ENCODE measurements at places on chromosomes 1 and 21.
A peak's percentile ranks its signal among the peaks of the same experiment; 100 is the strongest.

DNA sequence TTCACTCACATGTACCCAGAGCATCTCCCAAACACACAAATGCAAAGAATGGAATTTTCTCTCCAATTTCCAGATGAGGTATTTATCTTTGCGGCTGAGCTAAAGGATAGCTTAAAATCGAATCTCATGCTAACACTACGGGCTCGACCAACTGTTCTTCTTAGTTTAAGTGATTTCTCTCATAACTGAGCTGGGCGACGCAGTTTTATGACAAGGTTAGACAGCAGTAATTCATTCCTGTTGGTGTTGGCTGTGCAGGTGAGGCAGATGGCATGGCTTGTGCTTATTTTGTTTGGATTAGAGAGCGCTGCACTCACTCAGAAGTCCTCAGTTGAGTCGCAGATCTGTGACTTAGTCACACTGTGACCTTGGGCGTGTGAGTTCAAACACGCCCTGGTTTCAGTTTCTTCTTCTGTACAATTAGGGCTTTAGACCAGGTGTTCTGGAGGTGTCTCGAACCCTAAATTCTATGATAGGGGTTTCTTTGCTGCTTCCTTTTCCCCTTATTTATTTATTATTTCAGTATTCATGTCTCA is 41.5 kb upstream of the MRPS6 start:
- DNase-seq, result no peak

DNA sequence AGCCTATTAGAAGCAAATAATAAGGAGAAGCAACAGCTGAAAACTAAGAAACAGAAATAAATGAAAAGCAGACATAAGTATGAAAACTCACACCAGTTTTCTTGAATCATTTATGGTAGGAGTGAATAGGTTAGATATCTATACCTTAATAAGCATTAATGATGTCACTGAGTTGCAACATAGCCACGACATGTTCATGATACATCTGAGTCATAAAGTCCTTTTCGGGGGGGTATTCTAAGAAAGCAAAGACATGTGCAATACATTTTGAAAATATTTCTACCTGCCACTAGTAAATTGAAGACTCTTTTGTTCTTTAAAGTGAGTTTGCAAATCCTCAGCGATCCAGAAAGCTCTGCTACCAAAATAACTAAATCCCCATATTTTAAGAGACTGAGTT is 7.2 kb downstream of the CD34 start:
- no peak for DNase-seq

GRCh38 chr1:63248216-63248615 is 74.2 kb upstream of the FOXD3 start:
- DNase-seq, result no peak

DNA sequence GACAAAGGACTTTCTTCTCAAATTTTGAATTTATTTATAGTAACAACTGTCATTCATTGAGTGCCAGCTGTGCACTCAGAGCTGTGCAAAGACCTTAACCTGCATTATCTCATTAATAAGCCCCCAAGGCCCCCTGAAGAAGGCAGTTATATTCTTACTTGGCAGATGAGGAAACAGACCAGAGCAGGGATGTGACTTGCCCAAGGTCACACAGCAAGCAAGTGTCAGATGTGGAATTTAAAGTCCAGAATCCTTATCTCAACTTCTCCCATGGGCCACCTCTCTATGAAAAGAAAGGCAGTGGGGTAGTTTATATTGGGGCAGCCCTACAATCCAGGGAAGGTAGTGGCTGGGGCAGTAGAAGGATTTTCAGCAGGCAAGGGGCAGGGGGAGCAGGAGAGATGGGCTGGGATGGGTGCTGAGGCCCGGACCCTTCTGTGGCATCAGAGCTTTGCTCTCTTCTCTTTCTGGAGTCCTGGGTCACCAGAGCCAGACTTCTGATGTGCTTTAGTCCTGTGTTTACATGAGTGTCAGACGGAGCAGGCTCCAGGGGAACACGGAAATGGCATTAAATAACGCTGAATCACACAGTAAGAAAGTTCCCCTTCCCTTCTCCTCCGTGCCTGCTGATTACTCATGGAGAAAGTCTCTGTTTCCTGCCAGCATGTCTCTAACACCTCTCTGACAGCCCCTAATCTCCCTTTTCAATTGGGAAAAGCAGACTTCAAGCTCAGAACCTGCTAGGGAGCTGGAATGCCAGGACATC is 39.5 kb downstream of the EPHB2 start:
- no peak for DNase-seq

DNA sequence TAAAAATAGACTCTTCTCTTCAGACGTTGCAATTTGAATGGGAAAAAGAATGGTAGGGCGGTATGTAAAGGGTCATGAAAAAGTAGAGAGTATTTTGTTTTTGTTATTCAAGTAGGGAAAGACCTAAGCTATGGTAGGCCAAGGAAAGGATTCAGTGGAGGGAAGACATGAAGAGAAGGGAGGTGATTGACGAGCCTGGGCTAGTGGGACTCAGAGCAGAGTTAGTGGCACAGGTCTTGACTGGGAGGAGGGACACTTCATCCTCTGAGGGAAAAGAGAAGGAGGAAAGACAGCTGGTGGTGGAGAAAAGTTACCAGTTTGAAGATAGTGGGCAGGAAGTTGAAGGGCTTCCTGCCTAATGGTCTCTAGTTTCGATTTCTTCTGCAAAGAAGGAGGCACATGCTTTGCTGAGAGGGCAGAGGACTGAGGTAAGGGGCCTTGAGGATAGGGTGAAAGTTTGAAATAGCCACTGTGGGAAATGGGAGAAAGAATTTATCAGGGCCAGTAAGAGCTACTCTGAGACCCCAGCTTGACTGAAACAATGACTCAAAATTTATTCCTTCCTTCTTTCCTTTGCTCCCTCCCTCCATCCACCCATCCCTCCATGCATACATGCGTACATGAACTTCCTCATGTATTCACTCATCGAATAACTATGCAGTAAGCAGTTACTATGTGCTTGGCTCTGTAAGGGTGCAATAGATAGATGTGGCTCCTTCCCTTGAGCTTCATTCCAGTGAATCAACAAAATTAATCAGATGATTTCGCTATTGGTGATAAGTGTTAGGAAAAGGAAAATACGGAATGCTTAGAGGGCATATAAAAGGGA is 4.2 kb downstream of the CD48 start:
- no peak for DNase-seq

- DNase-seq, result peak; percentile 69
Measured at GRCh38 chr1:109113590-109114341, at the start of gene ELAPOR1. TSS of gene ELAPOR1 (plus strand) at chr1:109114115. CDS start at chr1:109114184, 69 bp downstream.

DNA sequence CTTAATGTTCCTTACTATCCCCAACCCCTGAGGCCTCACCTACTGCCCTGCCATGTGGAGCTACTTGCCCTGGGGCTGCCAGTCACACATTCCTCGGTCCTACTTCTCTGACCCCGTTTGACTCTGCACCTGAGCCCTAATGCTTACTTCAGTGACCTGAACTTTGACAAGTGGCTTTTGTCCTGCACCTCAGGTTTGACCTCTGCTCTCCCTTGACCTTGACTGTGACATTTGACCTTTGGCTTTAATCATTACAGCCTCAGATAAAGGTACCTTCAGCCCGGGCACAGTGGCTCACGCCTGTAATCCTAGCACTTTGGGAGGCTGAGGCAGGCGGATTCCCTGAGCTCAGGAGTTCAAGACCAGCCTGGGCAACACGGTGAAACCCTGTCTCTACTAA is 22.8 kb downstream of the MR1 start:
- no peak for DNase-seq

DNA sequence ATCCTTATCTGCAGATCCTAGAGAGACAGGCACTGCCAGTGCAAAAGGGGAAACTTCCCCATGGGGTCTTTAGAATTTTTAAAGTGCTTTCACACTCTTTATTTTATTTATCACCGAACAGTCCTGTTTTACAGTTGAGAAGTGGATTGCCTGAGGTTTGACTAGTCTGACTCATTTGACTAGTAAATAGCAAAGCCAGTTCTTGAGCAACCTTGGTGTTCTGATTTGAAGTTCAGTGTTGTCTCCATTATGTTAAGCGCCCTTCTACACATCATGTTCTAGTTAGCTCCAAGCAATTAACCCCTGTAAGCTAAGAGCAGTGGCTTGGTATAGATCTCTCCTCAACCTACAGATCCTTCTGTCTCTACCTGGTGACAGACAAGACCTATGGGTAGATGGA is 262.9 kb downstream of the CACNA1E start:
- no peak for DNase-seq

- no peak for DNase-seq
Measured at GRCh38 chr21:14600569-14601297, 54.6 kb upstream of the SAMSN1 start.

GRCh38 chr1:54220004-54220811 is 20.2 kb downstream of the MRPL37 start:
- DNase-seq, result no peak

DNA sequence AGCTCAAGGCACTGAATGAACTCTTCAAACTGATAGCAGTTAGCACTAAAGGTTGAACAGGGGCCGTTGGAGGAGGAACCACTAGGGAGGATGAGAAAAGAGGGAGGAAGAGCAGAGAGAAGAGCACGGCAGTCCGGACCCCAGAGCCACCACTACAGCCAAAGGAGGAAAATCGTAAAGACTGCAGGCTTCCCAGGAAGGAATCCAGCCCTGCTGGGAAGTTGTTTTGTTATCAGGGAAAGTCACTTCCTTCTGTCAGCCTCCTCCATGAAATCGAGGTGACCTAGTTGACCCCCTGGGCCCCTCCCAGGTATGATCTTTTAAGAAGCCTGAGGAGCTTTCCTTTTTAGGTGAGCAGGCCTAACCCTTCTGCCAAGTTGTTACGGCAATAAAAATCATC is 88.2 kb downstream of the PBX1 start:
- DNase-seq, result no peak

DNA sequence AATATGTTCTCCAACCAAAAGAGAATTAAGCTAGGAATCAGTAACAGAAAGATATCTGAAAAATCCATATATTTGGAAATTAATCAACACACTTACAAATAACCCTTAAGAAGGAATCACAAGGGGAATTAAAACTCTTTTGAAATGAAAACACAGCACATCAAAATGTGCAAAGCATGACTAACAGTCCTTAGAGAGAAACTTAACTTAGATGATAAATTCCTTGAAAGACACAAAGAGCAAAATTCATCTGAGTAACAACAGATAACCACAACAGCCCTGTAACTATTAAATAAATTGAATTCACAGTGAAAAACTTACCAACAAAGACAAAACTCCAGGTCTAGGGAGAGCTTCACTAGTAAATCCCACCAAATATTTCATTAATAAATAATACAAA is 283.8 kb downstream of the SDCCAG8 start:
- DNase-seq, result no peak

GRCh38 chr1:236699366-236699765 is 13.1 kb downstream of the ACTN2 start:
- no peak for DNase-seq

GRCh38 chr1:156376958-156377919 is 8.2 kb downstream of the RHBG start:
- DNase-seq, result no peak

- no peak for DNase-seq
Measured at GRCh38 chr1:79198832-79199231, 192.3 kb upstream of the ADGRL4 start.

GRCh38 chr21:20013851-20014250 is 984.4 kb upstream of the NCAM2 start:
- DNase-seq, result no peak

DNA sequence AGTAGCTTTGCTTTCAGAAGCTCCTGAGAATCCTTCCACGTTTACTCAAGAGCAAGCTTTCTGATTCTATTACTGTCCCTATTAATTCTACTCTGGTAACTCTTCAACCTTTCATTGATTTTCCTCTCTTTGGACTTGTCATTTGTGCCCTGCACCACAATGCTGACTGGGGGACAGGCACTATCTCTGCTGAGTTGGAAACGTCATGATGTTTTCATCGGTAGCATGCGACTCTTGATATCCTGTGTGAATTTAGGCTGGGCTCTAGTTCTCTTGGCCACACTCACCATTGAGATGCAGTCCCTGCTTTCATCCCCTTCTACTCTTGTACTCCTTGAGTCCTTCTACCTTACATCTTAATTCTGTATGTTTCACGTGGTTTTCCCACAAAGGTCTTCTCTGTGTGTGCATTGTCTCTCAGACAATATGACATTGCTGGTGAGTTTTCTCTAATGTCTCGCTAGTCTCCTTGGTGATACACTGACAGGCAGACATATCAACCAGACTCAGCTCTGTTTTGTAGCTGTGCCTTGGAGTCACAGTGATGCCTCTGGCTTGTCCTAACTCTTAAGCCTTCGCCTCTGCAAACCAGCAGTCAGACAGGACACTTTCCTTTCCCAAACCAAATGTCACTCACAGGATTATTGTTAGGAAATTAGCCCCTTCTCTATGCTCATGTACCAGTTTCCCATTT is 223.6 kb upstream of the ADGRL2 start:
- DNase-seq, result no peak

DNA sequence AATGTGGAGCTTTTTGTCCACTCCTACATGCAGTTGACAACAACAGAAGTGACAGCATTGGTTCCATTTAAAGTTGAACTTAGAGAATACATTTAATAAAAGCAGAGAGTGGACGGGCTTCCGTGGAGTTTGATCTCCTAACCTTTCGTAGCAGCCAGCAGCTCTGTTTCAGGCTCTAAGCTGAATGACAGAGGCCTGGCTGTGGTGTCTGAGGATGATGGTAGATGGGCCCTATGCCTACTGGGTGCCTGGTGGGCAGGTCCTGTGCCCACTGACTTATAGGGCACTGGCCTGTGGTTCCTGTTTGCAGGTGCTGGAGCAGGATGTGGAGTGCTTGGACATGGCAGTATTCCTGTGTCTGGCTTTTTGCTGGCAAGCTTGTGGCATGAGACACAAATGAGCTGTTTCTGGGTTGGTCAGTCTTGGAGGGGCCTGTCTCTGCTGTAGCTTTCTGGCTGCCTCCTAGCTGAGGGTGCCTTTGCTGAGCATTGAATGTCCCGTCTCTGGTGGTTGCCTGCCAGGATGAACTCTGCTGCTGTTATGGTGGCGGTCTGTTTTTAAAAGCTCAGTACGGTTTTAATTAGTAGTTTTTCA is 54.6 kb downstream of the PRDM2 start:
- no peak for DNase-seq

DNA sequence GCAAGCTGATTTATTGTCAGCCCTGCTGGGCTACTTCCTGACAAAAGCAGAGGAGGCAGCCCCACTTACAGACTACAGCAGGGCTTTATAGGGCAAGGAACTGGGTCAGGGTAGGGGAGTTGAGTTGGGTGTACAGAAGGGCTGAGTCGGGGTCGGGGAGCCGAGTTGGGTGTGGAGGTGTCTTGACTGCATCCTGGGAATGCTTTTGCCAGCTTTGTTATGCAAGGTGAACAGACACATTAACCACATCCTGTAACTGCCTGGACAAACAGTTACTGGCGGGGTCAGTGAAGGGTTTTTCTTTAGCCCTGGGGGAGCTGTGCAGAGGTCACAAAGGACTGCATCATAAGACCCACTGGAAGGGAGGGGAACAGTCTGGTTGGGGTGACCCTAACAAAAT is 39.1 kb upstream of the GBP5 start:
- DNase-seq, result no peak

- no peak for DNase-seq
Measured at GRCh38 chr1:240414237-240414636, 197.7 kb downstream of the GREM2 start.

GRCh38 chr1:156813750-156814570 is 2.7 kb downstream of the SH2D2A start:
- DNase-seq, result peak; percentile 75

All from activated CD4-positive, alpha-beta T cell treated with anti-CD3 and anti-CD28 coated beads for 24 hours (primary cell).